ENCODE measurements at places on chromosomes 5 and 9.

- no peak for DNase-seq
Measured at GRCh38 chr9:5468850-5469249, 18.5 kb downstream of the CD274 start.

DNA sequence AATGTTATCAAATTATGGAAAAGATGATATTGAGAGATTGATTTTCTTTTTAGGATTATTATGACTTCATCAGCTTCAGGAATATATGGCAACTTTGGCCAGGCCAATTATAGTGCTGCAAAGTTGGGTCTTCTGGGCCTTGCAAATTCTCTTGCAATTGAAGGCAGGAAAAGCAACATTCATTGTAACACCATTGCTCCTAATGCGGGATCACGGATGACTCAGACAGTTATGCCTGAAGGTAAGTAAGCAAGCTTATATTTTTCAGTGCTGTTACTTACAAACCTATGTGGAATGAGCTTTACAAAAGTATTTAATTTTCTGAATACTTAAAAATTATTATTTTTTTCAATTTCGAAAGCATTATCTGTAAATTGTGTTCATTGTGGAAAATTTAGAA is 26.5 kb downstream of the HSD17B4 start:
- no peak for DNase-seq

DNA sequence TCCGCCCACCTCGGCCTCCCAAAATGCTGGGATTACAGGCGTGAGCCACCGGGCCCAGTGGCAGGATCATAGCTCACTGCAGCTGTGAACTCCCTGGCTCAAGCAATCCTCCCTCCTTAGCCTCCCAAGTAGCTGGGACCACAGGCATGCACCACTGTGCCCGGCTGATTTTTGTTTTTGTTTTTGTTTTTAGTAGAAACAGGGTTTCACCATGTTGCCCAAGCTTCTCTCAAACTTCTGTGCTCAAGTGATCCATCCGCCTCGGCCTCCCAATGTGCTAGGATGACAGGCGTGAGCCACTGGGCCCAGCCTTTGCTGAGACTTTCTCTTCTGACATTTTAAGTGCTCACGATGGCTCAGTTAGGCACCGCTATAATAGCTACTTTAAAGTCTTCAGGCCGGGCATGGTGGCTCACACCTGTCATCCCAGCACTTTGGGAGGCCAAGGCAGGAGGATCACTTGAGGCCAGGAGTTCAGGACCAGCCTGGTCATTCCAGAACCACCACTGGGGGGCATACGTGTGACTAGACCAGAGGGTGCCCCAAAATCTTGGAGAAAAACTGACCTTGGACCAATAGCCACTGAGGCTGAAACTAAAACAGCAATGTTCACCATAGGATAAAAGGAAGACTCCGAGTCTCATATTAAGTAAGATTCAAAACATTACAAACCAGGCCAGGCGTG is 3.1 kb upstream of the ENTPD8 start:
- DNase-seq, result no peak

GRCh38 chr9:17521100-17521855 is 57.6 kb upstream of the SH3GL2 start:
- DNase-seq, result no peak

DNA sequence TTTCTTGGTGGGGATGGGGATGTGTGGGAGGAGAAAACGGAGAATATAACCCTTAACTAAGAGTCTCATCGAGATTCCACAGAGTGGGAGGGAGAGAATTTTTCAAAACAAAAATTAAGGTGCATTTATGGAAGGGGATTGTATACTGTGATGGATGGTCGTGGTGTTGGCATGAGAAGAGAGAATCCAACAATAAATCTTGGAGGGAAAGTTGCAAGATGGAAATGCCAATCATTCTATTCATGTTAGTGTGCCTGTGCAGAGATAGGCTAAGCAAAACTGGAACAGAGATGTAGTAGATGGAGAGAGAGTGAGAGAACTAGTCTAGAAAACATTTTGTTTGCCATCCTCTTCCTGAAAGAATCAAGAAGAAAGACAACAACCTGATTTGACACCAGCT is 613.1 kb downstream of the EBF1 start:
- DNase-seq, result no peak
